ENCODE measurements at places on chromosomes 7 and 10.
A peak's percentile ranks its signal among the peaks of the same experiment; 100 is the strongest.

GRCh38 chr7:42932811-42933591, 825 bp downstream of the MRPL32 start:
- peaks cover 87% of the 10 kb centered on the region for H3K36me3 ChIP-seq
- peaks cover 64% of the 10 kb centered on the region for H3K4me1 ChIP-seq
- peak overlapping the region; percentile 100 for H3K4me3 ChIP-seq
- H3K27me3 ChIP-seq, result no peaks in the 10 kb centered on the region

DNA sequence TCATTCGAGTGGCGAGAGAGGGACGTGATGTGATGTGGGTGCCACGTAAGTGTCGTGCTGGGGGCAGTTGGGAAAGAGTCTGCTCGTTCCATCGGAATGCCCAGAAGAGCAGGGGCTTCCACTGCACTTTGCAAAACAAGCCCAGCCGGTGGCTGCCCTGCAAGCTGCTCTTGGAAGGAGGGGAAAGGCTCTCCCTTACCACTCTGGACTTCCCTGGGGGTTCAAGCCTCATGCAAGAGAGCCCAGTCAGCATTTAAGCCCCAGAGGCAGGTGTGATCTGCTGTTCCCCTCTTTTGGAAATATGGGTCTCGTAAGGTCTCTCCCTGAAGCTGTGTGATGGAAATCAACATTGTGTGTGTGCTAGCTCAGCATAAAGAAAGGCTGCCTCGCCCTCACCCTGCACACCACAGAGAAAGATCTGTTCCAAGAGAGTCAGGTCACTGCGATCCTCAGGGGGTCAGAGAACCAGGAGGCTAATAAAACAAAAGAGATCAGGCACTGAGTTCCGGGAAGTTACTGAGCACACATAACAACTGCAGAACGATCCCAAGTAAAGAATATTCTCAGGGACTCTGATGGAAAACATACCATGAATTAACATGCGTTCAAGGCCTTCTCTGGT, 212.5 kb downstream of the ADAM12 start:
- no peaks in the 10 kb centered on the region for H3K36me3 ChIP-seq
- no peaks in the 10 kb centered on the region for H3K27me3 ChIP-seq
- H3K27ac ChIP-seq, result no peak overlapping the region
- H3K4me3 ChIP-seq, result no peak overlapping the region
- no peaks in the 10 kb centered on the region for H3K4me1 ChIP-seq

- H3K27me3 ChIP-seq, result no peaks in the 10 kb centered on the region
- no peaks in the 10 kb centered on the region for H3K36me3 ChIP-seq
- no peaks in the 10 kb centered on the region for H3K4me1 ChIP-seq
- no peak overlapping the region for H3K4me3 ChIP-seq
- no peak for DNase-seq
- H3K27ac ChIP-seq, result no peak overlapping the region
These were observed 282.4 kb downstream of the HPSE2 start for GRCh38 chr10:98953251-98953650.

DNA sequence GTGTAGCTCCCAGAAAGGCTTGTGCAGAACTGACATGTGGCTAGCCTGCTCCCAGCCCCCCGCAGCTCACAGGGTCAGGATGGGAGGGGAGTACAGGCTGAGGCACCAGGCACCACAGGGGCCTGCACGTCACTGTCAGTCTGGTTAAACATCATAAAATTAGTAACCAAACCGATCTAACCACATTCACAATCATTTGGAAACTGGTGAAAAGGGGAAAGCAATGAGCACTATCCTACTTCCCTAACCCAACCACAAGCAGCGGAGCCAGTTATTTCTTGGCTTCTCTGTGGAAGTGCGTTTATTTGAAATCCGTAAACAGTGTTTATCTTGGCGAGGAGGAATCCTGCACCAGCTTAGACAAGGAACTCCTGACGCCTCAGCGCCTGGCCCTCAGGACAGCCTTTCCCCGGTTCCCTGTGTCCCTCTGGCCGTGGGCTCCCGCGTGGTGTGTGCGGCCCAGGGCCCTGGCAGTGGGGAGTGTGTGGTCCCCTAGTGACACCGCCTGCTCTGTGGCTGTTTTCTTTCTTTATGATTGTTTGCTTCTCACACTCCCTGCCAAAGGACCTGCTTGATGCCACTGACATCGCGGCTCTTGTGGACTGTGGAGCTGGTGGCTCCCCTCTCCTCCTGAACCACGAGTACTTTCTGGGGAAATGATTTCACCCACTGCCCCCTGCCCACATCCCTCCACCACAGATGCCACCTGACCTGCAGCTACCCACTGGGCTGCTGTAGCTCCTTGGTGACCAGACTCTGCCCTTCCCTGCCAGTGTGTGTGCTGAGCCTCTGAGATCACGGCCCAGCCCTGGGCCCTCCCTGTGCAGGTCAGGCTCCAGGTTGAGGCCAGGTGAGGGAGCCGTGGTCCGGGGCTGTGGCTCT, 38.0 kb downstream of the INPP5A start:
- H3K36me3 ChIP-seq, result peaks cover 2% of the 10 kb centered on the region
- DNase-seq, result peak; percentile 54
- peaks cover 29% of the 10 kb centered on the region for H3K4me1 ChIP-seq
- no peak overlapping the region for H3K4me3 ChIP-seq
- no peaks in the 10 kb centered on the region for H3K27me3 ChIP-seq
- H3K27ac ChIP-seq, result peak overlapping the region; percentile 74

GRCh38 chr7:105638902-105639495, 57.7 kb upstream of the EFCAB10 start:
- H3K4me1 ChIP-seq, result peaks cover 6% of the 10 kb centered on the region
- no peak overlapping the region for H3K4me3 ChIP-seq
- H3K27ac ChIP-seq, result no peak overlapping the region

- H3K36me3 ChIP-seq, result no peaks in the 10 kb centered on the region
- no peak overlapping the region for H3K4me3 ChIP-seq
- no peak overlapping the region for H3K27ac ChIP-seq
- no peaks in the 10 kb centered on the region for H3K4me1 ChIP-seq
- H3K27me3 ChIP-seq, result peaks cover 21% of the 10 kb centered on the region
These were observed 160.2 kb downstream of the IPMK start for GRCh38 chr10:58107506-58107905.

DNA sequence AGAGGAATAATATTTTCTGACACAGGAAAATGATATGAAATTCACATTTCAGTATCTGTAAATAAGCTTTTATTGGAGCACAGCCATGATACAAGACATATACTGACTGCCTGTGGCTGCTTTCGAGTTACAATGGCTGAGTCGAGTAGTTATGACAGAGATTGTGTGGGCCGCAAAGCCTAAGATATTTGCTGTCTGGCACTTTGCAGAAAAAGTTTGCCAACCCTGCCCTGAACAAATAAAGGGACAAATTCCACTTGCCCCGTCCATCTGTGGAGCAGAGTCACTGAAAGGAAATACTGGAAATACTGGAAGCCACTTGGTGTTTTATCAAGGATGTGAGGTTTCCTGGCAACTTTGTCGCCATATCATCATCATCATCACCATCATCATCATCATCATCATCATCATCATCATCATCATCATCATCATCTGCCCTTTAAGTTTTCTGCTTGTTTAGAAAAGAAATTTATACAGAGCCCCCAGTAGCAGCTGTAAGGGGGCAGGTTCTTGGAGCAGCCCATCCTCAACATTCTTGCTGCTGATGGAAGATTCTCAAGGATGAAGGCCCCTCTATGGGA, 85.8 kb downstream of the TCF7L2 start:
- DNase-seq, result no peak
- H3K4me1 ChIP-seq, result no peaks in the 10 kb centered on the region
- no peaks in the 10 kb centered on the region for H3K36me3 ChIP-seq
- no peak overlapping the region for H3K27ac ChIP-seq
- peaks cover 4% of the 10 kb centered on the region for H3K27me3 ChIP-seq
- H3K4me3 ChIP-seq, result no peak overlapping the region

GRCh38 chr7:114312649-114313048, 102.0 kb upstream of the FOXP2 start:
- H3K36me3 ChIP-seq, result no peaks in the 10 kb centered on the region
- no peaks in the 10 kb centered on the region for H3K4me1 ChIP-seq
- no peak overlapping the region for H3K4me3 ChIP-seq
- no peaks in the 10 kb centered on the region for H3K27me3 ChIP-seq
- DNase-seq, result no peak
- no peak overlapping the region for H3K27ac ChIP-seq

DNA sequence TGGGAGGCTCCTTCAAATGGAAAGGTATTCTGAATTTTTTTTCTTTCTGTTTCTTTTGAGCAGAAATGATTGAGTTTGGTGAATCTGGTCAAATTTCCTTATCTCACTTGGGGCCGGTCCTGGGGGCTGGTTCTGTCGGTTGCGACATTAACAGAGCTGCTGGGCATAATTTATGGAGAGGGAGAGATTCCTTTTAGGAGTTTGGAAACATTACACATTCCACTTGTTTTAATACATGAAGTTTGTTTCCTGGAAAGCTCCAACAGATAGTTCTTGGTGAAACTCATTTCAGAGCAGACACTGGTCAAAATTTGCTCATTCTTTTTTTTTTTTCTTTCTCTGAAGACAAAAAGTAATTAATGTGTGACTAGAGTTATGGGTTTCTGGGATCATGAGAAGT, 129.9 kb downstream of the ABCA13 start:
- DNase-seq, result no peak
- H3K27me3 ChIP-seq, result peaks cover 18% of the 10 kb centered on the region

DNA sequence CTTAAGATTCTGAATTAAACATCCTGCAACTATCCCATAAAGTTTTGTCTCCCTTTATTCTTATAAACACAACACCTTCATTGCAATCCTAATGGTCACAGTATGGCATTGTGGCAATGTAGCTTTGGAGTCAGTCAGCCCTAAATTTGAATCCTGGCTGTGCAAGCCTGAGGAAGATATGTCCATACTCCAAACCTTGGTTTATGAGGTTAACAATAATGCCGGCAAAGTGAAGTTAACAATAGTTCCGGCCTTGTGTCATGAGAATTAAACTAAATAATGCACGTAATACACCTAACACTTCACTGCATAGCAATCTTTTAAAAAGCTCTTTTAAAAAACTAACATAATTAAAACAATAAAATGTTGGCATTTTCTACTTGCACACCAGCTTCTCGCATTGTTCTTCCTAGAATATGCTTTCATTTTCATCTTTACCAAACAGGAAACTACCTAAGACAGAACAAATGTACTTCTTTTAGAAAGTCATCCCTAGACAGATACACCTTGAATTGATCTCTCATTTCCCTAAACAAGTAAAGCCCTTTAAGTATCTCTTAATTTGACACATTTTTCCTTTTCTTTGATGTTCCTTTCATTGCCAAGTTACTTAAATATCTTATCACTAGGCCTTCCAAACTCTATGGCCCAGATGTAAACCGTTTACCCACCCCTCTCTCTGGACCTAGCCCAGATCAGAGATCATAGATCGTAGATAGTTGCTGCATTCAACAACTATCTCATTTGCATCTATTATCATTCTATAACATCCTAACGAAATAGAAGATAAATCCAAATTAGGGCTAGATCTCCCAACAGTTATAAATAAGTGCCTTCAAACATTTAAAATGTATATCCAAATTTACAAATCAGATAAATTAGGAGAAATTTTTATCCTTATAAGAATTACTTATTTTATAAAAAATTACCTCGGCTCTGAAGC, 66.7 kb downstream of the CREB3L2 start:
- H3K27ac ChIP-seq, result peak overlapping the region; percentile 96
- H3K4me1 ChIP-seq, result peaks cover 48% of the 10 kb centered on the region
- peak overlapping the region; percentile 76 for H3K4me3 ChIP-seq
- H3K27me3 ChIP-seq, result no peaks in the 10 kb centered on the region

DNA sequence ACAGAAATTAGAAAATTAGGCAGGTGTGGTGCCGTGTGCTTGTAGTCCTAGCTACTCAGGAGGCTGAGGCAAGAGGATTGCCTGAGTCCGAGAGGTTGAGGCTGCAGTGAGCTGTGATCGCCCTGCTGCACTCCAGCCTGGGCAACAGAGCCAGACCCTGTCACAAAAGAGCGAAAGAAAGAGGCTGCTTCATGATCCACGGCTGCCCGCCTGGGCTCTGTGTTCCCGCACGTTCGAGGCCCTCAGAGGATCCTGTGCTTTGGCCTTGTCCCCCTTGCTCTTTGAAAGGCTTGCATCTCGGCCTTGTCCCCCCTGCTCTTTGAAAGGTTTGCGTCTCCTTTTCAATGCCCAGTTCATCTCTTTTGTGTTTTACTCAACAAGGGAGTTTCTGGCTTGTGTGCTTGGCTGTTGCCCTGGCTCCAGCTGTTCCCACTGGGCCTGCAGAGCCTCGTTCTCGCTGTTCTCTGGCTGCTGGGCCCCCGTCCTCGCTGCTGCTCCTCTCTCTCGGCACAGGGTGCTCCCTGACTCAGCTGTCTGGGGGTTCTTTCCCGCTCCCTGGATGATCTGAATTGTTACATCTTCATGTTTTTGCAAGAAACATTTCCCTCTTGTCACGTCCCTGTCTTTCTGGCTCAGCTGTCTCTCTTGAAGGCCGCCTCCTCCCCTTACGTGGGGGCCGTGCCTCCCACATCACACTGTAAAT, 45.1 kb upstream of the INPP5A start:
- H3K27ac ChIP-seq, result no peak overlapping the region
- H3K4me1 ChIP-seq, result no peaks in the 10 kb centered on the region
- no peaks in the 10 kb centered on the region for H3K36me3 ChIP-seq
- peak; percentile 22 for DNase-seq

DNA sequence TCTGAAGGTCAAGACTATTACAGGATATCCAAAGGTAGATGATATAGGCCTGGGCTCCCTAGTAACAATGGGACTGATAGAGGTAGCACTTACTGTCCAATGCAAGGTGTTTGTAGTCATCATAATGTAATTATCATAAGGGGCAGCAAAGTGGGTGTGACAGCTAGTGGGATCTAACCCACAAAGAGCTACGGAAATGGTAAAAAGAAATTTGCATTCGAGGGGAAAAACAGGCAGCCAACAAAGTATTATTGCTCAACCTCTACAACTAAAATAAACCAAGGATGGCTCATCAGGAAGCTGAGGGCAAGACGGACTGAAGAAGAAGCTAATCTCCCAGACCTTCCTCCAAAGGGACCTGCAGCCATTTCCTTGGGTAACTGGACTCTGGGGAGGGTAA, 211.0 kb downstream of the WDR11 start:
- no peaks in the 10 kb centered on the region for H3K36me3 ChIP-seq
- H3K27ac ChIP-seq, result no peak overlapping the region
- no peaks in the 10 kb centered on the region for H3K27me3 ChIP-seq
- DNase-seq, result no peak

DNA sequence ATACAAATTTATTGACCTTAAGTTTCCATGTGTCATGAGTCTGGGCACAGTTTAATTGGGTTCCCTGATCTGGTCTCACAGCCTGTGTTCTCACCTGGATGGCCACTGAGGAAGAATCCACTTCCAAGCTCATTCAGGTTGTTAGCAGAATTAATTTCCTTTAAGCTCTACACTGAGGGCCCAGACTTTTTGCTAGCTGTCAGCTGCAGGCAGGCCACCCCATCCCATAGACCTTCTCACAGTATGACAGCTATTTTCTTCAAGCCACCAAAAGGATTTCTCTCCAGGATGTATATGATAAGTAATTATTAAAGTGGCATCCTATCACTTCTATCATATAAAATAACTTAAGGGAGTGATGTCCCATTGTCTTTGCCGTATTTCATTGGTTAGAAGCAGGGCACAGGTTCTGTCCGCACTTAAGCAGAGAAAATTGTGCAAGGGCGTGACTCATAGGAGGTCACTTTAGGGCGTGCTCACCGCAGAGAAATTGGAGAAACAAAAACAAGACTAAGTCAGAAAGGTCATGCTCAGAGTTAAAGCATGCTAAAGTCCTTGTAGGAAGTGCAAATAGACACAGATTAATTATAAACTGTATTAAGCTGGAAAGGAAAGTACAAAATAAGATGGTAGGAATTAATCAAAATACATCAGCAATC, 109.9 kb downstream of the AHR start:
- no peak overlapping the region for H3K4me3 ChIP-seq
- H3K4me1 ChIP-seq, result peaks cover 7% of the 10 kb centered on the region
- no peak for DNase-seq
- H3K27me3 ChIP-seq, result peaks cover 20% of the 10 kb centered on the region
- no peak overlapping the region for H3K27ac ChIP-seq
- H3K36me3 ChIP-seq, result no peaks in the 10 kb centered on the region
